ENCODE measurements at places on chromosomes 5 and 9. TPM values are rescaled to one million over a fixed set of nuclear protein-coding genes. Genes with fewer than 3 reads are reported as not detected.

DNA sequence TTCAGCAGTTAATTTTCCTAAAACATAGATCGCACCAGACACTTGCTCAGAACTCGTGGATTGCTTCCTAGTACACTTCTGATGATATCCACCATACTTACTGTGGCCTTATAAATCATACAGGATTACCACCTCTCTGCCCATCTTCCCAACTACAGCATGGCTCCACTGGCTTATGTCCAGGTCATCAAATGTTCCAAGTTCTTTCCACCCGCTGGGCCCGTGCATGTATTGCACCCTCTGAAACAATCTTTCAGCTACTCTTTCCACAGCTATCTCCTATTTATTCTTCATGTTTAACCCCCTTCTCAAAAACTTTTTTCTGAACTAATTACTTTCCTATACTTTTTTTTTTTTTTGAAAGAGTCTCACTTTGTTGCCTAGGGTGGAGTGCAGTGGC lies 18.5 kb downstream of the FBXW2 start:
- no peaks in the 10 kb centered on the region for H3K4me1 ChIP-seq
- no peaks in the 10 kb centered on the region for H3K27me3 ChIP-seq
- no peak overlapping the region for H3K4me3 ChIP-seq
- H3K27ac ChIP-seq = no peak overlapping the region
- DNase-seq = no peak

DNA sequence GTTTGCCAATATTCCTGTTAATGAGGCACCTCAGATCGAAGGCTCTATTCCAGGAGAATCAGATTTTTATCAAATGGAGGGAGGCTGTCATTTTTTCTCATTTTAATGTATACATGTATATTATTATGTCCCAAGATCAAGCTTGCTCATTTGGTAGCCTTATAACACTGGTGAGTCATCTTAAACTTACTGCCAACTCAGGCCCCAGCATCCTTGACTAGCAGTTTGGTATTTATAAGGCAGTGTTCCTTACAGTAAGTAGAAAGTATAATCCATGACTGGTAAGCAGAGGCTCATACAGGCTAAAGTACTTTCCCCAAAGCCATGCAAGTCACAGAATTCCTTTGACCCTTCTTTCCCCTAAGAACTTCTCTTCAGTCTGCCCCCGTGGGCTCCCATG lies 90.7 kb upstream of the NR3C1 start:
- no peaks in the 10 kb centered on the region for H3K36me3 ChIP-seq
- H3K4me3 ChIP-seq = no peak overlapping the region
- H3K4me1 ChIP-seq = no peaks in the 10 kb centered on the region
- no peak overlapping the region for H3K27ac ChIP-seq
- no peak for DNase-seq

DNA sequence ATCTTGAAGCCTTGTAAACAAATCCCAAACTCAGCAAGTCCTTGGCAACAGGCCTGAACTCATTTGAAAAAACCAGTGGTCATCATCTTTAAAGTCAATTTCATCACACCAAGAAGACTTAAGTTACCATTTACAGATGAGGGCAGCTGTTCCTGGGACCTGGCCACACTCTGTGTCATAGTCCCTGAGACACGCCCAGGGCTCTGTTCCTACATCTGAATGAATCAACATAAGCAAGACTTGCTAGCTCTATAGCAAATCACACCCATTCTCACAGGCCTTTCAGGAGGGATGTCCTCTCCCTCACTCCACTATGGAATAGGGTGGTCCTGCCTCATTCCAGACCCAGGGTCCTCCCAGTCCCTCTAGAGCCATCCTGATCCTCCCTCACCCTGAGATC lies 142.8 kb downstream of the NSG2 start:
- no peaks in the 10 kb centered on the region for H3K4me1 ChIP-seq
- H3K27ac ChIP-seq = no peak overlapping the region
- H3K27me3 ChIP-seq = peaks cover 26% of the 10 kb centered on the region
- no peaks in the 10 kb centered on the region for H3K36me3 ChIP-seq

- H3K4me1 ChIP-seq = no peaks in the 10 kb centered on the region
- no peak for DNase-seq
- no peaks in the 10 kb centered on the region for H3K27me3 ChIP-seq
Measured at GRCh38 chr9:73916016-73916673, 581.0 kb upstream of the RORB start.

DNA sequence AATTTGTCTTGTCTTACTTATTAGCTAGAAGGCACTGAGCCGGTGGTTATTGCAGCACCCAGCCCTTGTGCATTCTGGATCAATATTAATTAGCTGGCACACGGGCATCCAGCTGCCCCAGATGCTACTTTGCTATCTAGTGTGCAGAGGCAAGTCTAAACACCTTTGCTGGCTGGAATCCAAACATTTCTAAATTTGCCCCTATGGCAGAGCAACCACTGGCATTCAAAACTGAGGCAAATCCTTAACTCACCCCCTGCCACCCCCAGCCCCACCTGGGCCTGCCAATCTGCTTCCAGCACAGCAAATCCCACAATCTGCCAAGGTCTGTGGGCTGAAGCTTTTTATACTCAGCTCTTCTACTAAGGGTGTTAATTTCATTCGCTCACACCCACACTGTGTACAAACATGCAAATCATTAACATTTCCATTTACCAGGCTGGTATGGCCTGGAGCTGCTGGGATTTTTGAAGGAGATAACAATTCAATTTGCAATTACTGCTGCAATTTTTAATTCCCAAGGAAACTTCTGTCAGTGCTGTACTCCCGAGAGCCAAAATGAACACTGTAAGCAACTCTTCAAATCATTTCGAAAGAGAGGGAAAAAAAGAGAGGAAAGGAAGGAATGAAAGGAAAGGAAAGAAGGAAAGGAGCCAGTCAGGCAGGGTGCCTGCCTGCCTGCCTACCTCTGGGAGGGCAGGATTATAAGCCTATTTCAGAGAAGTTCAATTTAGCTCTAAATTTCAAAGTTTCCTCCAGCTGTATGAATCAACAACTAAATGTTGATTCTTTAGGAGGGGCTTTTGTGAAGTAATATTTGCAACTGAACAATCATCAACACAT lies 35.5 kb downstream of the RAPGEF1 start:
- no peak for DNase-seq
- no peaks in the 10 kb centered on the region for H3K27me3 ChIP-seq
- H3K36me3 ChIP-seq = no peaks in the 10 kb centered on the region
- no peak overlapping the region for H3K4me3 ChIP-seq
- H3K27ac ChIP-seq = peak overlapping the region; percentile 54

DNA sequence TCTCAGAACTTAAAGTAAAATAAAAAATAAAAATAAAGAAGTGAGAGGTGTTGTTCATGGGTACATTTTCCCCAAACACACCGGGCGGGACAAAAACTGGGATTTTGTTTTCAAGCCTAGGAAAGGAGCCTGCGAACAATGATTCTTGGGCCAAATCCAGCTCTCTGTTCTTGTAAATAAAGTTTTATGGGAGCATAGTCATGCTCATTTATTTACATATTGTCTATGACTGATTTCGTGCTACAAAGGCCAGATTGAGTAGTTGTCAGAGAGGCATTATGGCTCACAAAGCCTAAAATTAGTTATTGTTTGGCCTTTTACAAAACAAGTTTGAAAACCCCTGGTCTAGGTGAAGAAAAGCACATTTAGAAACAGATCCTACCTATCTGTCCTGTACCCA lies 821.0 kb upstream of the GRAMD2B start:
- no peak for DNase-seq
- H3K27me3 ChIP-seq = no peaks in the 10 kb centered on the region
- H3K4me1 ChIP-seq = no peaks in the 10 kb centered on the region
- H3K36me3 ChIP-seq = no peaks in the 10 kb centered on the region

DNA sequence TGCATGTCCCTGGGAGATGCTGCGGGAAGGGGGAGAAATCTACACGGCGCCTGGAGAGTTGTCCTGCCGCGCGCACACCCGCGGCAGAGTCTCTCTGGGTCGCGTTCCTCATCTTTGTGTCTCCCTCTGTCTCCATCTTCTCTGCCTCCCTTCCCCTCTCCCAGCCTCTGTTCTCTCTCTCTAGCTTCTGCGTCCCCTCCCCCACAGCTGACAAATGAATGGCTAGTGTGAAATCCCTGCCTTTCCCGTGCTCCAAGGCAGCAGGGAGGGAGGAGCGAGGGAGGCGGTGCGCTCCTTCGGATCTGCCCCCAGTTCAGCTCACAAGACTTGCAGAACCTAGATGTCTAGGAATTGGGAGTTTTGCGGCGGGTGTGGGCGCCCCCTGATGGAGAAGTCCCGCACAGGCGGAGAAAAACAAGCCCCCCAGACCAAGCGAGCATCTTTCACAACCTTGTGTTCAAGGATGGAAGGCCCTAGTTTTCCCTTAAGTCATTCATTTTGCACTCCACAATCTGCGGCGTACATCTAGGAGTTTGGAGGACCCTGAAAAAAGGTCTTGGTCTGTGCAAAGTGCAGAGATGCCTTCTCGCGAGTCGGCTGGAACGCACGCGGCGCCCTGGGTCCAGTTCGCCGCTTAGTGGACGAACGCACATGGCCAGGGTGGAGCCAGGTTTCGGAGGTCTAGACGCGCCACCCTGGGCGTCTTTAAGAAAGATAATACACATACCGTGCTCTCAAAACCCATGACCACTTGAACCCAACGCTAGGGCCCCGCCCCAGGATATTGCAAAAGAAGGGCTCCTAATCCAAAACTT lies 2.0 kb downstream of the VCAN start:
- peaks cover 9% of the 10 kb centered on the region for H3K4me1 ChIP-seq
- H3K36me3 ChIP-seq = no peaks in the 10 kb centered on the region
- peaks cover 46% of the 10 kb centered on the region for H3K27me3 ChIP-seq
- no peak overlapping the region for H3K27ac ChIP-seq

The TSSK1B gene
- not detected for total RNA-seq

The LCN12 gene
- total RNA-seq = 2.5 TPM

DNA sequence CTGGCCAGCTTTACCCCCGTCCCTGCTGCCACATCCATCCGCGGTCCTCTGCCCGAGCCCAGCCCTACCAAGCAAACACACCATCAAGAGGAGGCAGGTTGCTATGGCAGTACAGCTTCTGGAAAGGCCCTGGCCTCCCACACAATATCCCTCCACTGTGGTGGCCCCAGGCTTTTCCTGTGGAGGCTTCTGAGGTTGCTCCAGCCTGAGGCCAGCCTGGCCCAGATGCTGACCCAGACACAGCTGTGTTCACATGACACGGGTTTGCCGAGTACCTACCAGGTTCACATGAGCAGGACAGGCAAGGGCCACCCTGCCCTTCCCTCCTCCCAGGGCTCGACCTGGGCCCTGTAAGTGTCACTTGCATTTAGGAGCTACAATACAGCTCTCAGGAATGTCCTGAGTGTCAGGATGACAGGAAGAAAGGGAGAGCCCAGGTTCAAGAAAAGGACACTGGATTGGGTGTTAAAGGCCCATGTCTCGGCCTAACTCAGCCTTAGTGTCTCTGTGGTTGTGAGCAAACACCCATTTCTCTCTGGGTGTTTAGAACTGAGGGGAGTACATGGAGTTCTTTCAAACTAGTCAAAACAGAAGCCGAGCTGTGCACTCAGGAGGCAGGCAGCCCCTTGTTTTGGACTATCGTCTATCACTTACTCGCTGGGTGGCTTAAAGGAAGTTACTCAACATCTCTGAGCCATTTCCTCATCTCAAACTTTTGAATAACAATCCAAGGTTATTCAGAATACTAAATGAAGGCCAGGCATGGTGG lies 40.2 kb downstream of the NAIF1 start:
- no peaks in the 10 kb centered on the region for H3K27me3 ChIP-seq
- no peak for DNase-seq
- H3K4me1 ChIP-seq = peaks cover 46% of the 10 kb centered on the region
- no peak overlapping the region for H3K4me3 ChIP-seq

DNA sequence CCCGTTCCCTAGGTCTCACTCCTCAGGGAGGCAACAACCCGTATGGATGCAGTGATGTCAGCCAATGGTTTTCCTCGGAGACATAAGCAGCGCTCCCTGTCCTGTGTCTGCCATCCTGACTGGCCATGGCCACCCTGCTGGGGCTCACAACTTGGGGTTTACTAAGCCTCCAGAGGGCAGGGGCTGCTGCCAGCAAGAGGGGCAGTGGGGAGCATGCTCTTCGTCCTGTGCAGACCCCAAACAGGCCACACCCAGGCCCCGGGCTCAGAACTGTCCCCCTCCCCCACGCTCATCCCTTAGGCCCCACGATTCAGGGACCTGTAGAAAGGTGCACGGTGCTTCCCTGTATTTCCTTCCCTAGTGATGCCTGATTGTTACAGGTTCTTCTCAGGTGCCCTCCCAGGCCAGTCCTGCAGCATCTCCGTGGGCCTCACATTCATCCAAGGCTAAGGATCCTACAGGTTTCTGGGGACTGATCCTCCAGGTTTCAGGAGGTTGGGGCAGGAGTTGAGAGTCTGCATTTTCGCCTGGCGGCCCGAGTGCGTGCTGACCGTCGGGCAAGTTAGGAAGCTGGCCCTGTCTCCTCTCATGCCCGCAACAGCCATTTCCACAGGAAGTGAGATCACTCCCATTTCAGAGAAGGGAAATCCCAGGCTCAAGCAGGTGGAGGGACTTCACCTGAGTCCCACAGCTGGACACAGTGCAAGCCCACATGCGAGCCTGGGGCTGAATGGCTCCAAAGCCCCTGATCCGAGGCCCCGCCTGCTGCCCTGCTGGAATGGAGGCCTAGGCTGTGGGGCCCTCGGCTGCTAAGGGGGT lies 217.6 kb downstream of the ROR2 start:
- H3K27me3 ChIP-seq = no peaks in the 10 kb centered on the region
- no peaks in the 10 kb centered on the region for H3K36me3 ChIP-seq
- H3K4me3 ChIP-seq = no peak overlapping the region
- H3K27ac ChIP-seq = no peak overlapping the region

DNA sequence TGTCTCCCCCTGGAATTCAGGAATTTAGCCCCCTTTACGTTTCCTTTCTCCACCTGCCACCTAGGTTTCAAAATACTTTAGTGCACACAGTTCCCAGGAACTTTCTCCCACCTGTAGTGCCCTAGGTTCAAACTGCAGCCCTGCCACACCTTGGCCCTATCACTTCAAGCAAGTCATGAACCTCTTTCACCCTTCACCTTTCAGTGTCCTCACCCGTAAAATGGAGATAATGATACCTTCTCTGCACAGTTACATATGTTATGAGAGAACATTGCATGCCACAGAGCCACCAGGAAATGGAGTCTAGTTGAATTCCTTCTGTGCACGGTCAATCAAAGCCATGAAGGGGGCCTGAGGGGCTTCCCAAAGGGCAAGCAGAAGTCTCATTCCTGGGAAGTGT lies 9.8 kb upstream of the EEIG1 start:
- no peak for DNase-seq
- no peaks in the 10 kb centered on the region for H3K36me3 ChIP-seq
- H3K27ac ChIP-seq = peak overlapping the region; percentile 67
- H3K27me3 ChIP-seq = no peaks in the 10 kb centered on the region
- no peak overlapping the region for H3K4me3 ChIP-seq

DNA sequence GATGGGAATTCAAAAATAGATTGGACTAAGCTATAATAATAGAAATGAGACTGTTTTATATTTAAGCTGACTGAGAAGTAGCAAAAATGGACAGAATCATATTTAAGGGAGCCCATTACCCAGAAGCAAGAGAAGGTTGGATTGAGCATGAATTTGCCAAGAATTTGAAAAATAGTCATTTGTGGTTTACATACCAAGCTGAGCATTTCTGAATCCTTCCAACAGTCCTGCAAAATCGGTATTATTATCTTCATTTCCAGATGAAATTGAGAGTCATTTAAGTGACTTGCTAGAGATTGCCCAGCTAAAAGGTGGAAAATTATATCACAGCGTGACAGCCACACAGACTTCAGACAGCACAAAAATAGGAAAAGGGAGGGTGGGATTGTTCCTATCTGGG lies 48.4 kb downstream of the TNFSF15 start:
- no peaks in the 10 kb centered on the region for H3K36me3 ChIP-seq
- H3K27ac ChIP-seq = no peak overlapping the region
- no peaks in the 10 kb centered on the region for H3K4me1 ChIP-seq
- H3K4me3 ChIP-seq = no peak overlapping the region
- no peaks in the 10 kb centered on the region for H3K27me3 ChIP-seq

Data from Panc1 (cell line).